ENCODE measurements at places on chromosomes 12 and 14.
A peak's percentile ranks its signal among the peaks of the same experiment; 100 is the strongest.

GRCh38 chr12:15772405-15773018 is 16.7 kb downstream of the EPS8 start:
- DNase-seq, result no peak

- DNase-seq, result peak; percentile 44
Observed at GRCh38 chr12:89708565-89709156, at the start of gene ATP2B1. Gene ATP2B1 (minus strand): TSS chr12:89708838. CDS start chr12:89655886, 52,952 bp downstream.

DNA sequence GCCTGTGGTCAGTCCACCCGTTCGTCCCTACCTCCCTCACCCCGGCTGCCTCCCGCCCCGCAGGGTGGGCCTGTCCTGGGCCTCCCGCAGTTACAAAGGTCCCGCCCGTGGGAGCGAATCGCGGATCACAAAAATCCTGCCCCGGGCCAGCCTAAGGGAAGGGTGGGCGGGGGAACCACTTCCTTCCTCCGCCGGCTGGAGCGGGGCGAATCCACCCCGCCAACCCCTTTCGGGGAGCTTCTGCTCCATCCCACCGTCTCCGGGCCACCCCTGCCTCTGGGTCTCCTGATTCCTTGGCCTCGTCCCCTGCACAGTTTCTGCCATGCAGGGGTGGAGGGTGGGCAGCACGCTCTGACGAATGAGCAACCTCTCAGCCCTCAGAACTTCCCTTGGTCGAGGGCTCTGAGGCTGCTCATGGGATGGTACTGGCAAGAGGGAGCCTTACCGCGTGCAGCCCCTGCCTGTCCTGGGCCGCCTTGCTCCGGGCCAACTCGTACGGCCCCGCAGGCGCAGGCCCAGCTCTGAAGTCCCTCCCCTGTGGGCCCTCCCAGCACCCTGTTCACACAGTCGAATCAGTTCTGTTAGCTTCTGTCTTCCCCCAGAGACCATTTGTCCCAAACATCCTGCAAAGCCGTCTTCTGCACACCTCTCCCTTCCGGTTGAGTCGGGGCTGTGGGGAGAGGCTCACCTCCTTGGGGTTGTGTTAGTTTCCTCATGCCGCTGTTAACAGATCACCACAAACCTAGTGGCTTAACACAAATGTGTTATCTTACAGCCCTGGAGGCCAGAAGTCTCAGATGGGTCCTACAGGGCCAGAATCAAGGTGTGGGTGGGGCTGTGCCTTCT is 589 bp upstream of the HVCN1 start:
- no peak for DNase-seq

- DNase-seq, result no peak
Observed at GRCh38 chr14:101808894-101809670, 47.6 kb downstream of the PPP2R5C start.

DNA sequence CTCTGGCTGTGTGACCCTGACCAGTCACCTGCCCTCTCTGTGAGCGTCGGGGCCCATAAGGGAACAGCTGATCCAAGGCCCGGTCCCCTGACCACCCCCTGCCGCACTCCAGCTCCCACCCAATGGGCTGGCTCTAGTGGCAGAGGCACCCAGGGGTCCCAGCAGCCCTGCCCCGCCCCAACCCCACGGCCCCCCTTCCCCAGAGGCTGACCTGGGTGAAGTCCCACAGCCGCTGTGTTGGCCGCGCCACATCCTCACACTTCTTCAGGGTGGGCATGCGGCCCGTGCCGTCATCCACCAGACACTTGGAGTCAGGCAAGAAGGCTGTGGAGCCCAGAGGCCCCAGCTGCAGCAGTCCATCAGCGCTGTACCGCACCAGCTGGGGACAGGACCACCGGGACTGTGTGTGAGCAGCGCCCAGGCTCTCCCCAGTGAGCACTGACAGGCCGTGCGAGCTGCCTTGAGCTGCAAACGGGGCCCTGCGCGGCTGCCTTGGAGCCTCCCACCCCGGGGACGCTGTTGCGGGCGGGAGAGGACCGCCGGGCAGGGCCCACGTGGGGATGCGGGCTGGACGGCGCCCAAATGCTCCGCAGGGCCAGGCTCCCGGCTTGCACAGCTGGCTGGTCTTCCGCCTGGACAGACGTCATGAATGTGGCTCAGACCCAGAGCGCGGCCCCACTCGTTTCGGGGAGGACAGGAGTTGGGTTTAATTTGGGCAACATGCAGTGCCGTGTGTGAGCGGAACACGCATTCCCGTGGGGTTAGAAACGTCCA is 53.5 kb downstream of the NOC4L start:
- DNase-seq, result no peak

GRCh38 chr14:55291480-55292081 is 20.4 kb downstream of the FBXO34 start:
- DNase-seq, result no peak

GRCh38 chr12:114671443-114672411 is 12.2 kb downstream of the TBX3 start:
- DNase-seq, result no peak

DNA sequence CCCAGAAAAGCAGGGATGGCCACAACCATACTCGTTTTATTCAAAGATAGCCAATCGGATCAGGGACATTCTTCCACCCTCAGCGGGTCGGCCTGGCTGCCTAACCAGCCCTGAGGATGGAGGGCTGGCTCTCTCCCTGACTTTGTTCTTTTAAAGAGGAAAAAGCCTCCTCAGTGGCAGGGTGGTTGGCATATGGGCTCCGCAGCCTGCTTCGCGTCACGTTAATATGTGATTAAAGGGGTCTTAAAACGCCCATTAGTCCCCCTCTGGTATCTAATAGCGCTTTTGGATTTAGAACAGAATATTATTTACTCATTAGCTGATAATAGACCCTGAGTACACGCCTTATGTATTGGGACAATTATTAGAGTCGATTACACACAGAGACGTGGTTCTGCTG is 199.4 kb downstream of the PHETA1 start:
- DNase-seq, result no peak

DNA sequence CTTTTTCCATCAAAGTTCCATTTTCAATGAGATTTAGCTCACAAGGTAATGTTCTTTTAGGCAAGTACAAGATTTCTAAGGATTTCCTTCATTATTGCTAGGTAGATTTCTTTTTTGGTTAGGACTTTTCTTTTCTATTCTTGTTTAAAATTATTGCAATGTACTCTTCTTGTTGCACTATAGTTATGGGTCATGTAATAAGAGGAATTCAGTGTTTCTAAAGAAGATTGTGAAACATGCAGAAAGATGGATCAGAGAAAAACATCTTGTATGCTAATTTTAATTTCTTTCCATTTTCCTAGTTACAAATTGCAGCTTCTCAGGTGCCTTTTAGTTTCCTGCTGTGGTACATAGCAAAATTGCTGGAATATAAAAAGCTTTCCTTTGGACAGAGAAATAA is 56.1 kb downstream of the BTG1 start:
- DNase-seq, result no peak

- DNase-seq, result no peak
Observed at GRCh38 chr12:21806255-21806654, 31.7 kb upstream of the KCNJ8 start.

GRCh38 chr14:106511006-106511799 is 984.8 kb downstream of the TMEM121 start:
- DNase-seq, result no peak

Data from stimulated activated CD4-positive, alpha-beta T cell treated with anti-CD3 and anti-CD28 coated beads, Interleukin-1b, Interleukin-23, amount 100 ng/mL, for 24 hours (primary cell).